ENCODE measurements at places on chromosomes 4 and X. TPM values are rescaled to one million over a fixed set of nuclear protein-coding genes. Genes with fewer than 3 reads are reported as not detected.

DNA sequence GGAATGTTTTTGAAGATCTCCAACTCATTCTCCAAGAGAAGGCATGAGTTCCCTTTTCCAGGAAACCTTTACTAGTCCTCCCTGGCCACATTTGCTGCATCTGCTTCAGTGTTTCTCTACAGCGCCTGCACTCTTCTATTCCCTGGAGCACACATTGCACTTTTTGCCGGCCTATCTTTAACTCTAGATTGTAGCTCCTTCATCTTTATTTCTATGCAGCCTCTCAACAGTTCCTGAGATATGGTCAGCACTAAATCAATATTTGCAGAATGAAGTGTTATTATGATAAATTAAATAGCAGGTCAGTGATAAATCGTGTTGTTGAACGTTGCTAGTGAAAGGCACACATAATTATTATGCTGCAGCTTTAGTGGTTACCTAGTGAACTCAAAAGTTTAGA, 88.3 kb downstream of the VCX3A start:
- no peak for DNase-seq

DNA sequence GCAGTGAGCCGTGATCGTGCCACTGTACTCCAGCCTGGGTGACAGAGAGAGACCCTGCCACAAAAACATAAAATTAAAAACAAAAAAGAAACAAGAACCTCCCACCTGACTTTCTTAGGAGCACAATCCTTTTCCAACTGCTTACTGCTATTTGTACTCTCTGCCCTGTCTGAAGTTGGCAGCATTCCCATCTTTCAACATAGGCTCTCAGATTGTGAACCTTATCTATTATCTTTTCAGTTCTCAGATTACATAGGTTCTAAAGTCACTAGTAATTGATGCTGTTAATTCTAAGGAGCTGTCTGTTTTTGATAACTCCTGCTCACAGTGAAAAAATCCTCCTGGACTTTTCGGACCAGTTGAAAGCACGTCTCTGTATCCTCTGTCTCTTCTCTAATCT, 812.2 kb upstream of the CT83 start:
- no peak for DNase-seq

DNA sequence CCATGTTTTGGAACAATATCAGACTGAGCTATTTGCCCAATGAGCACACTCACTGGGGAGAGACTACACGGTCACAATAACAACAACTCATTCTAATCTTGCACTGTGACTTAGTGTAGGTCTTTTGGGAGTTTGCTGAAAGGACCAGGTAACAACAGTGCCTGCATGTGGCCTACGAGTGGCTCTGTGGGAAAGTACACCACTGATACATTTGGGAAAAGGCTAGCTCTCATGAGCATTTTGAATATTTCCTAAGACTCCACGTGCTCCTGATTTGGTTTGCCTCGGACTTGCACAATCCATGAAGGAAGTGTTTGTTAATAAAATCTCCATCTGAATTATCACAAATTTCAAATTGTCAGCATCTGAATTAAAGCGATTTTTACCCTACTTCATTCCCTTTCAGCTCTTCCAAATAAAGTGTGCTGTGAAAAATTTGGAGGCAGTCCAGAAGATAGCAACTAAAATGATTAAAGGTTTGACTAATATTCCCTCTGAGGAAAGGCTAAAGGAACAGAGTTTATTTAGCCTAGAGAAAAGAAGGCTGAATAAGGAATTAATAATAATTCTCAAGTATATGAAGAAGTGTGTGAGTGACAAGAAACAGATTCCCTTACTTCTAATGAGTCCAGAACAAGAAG, 406.4 kb downstream of the PPARGC1A start:
- no peak for DNase-seq

DNA sequence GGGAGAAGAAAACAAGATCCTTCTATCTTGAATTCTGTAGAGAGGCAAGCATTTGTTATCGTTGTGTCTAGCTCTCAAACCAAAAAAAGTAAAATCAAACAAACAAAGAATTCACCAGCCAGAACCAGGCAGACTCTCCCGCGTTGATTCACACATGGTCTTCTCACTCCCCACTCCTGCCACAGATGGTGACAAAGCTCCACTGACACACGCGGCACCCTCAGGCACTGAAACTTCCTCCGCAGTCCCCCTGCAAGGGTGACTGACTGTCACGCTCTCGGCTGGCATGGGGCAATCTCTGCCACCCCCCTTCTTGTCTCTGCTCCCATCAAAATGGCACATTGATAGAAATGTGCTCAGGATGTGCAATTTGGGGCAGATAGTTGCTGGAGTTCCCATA, 304.9 kb downstream of the DHX15 start:
- DNase-seq = peak; percentile 2

DNA sequence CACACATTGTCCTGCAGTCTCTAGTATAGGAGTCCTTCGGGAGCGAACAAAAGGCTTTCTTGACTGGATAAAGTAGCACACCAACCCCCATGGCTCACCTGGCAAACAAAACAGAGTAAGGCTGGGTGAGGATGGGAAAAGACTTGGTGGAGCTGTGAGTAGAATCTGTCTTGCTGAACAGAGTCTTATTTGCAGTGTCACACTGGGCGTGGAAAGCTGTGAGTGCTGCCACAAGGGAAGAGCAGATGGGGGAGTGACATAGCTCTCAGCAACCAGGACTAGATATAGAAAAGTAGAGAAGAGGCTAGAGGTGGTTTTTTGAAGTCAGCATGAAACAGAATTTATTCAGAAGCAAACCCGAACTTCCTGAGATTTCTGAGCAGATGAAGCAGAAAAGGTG, 137.2 kb upstream of the ESX1 start:
- DNase-seq = no peak

DNA sequence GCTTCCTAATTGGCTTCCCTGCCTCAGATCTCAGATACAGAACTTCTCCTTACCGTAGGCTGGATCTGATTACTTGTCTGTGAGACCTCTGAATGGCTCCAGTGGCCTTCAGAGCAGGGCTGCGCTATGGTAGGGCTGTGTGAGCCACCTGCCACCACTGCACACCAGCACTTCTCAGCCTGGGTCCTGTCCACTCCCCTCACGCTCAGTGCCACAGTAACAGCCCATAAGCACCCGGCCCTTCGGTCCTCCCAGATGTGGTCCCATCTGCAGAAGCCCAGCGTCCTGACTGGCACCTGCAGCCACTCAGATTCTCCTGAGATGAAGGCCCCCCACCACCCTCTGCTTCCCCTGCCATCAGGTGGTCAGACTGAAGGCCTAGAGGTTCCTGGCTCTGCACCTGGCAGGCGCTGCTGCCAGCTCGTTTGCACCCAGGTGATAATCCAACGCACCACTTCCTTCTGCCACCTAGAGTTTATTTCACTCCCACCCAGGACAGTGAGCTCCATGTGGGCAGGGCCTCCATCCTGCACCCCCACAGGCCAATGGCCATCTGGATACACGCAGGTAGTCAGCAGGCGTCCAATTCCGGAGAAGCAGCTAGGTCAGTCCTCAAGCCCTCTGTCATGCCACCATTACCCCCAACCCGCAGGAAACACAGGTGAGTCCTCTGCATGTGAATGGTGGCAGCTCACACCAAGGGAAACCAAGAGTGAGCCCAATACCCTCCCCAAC, 5.4 kb downstream of the WDR1 start:
- DNase-seq = no peak

- no peak for DNase-seq
Observed at GRCh38 chrX:108148524-108148923, 56.9 kb downstream of the ATG4A start.

GRCh38 chr4:114264877-114265291, 285.4 kb upstream of the ARSJ start:
- no peak for DNase-seq

GRCh38 chr4:10962246-10962645, 277.7 kb upstream of the CLNK start:
- no peak for DNase-seq

GRCh38 chr4:138728566-138728965, 287.0 kb upstream of the NOCT start:
- DNase-seq = no peak

- DNase-seq = no peak
Observed at GRCh38 chr4:90958256-90958895, 831.2 kb downstream of the CCSER1 start.

DNA sequence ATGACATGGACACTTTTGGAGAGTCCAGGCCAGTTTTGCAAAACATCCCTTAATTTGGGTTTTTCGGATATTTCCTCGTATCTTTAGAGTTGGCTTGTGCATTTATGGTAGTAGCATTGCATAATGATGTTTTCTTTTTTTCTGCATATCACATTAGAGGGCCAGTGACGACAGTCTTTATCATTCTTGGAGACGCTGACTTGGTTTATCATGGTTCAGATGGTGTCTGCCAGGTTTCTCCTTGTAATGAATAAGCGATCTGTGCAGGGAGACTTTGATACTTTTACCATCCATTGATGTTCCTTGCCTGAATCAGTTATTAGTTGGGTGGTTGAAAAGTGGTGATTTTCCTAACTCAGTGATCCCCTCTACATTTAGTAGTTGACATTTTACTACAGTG, 46.6 kb downstream of the KIAA0232 start:
- no peak for DNase-seq

DNA sequence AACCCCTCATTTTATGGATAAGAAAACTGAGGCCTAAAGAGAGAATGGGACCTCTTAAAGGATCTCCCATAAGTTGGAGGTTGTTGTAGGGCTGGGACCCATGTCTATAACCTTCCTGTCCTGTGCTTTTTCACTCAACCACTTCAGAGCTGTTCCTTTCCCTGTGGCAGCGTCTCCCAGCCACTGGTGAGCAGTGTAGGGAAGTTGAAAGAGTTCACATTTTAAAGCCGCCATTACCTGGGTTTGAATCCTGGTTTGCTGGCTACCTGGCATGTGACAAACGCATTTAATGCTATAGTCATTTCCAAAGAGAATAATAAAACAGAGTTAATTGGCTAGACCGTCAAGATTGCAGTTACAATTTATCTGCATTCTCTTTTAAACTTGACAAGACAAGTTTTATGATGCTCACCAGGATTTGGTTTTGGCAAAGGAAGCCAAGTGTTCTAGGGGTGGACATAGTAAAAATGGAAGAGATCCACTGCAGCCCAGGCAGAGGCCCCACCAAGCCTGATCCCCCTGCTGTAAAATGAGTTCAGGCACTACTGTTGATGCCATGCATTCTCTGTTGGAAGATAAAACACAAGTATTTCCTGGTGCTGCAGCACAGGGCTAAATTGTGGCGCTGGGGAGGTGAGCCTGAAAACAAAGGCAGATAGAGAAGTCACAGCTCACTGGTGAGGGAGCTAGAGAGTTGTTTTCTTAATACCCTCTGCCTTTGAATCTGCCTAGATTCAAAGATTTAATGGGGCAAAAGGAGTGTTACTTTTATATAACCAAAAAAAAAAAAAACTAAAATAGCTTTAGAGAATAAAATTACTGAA, 218.7 kb downstream of the NWD2 start:
- no peak for DNase-seq

GRCh38 chr4:186765138-186765537, 41.5 kb upstream of the FAT1 start:
- DNase-seq = no peak

DNA sequence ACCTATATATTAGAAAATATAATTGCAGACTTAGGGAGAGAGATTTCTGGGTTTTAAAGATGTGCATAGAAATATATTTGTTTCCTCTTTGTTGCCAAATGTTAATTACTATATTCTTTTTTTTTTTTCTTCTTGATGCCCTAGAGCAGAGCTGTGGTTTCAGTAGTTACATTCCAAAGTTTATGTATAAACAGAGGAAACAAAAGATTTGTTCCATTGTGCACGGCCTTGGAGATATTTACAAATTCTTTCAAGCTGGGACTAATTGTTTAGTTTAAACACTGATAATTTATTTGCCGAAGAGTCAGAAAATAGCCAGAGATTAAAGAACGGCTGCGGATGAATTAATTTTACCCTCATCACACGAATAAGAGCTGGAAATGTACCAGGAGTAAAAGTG, 85.1 kb downstream of the USP46 start:
- DNase-seq = no peak

- no peak for DNase-seq
Observed at GRCh38 chr4:24266951-24267722, 317.2 kb downstream of the DHX15 start.

DNA sequence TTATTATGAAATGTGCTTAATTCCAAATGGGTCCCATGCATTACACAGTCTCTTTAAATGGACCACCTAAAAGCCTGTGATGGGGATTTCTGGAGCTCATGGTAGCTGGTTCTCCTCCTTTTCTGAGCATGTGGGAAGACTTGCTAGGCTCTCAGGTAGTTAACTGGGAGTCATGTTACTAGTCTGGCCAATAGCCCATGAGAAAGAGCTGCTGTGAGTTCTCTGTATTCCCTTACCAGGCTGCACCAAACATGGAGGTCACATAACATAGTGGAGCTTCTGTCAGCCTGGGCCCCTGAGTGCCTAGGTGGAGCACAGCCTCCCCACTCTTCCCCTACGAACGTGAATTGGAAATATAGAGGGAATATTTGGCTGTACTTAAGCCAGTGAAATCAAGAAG, 198.4 kb downstream of the MAML3 start:
- no peak for DNase-seq

GRCh38 chr4:93842601-93843252, 14.2 kb downstream of the ATOH1 start:
- DNase-seq = no peak

DNA sequence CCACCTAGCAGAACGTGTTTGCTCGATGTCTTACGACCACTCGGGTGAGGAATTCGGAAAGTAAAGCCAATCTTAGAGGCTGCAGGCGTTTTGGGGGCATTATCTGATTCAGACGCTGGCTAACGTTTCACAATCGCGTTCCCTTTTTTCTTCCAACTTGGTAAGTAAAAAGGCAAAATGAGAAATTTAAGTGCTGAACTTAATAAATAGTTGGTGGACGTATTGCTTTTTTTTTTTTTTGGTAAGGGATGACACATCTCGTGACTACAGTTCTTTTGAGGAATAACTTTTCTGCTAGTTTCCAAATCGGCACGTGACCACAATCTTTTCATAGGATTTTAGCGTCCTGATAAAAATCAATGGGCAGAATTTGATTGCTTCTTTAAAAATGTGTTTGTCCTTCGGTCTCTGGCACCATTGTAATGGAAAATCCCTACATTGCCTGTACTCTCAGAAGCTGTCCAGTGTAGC, 848 bp downstream of the RAB9A start:
- DNase-seq = no peak

DNA sequence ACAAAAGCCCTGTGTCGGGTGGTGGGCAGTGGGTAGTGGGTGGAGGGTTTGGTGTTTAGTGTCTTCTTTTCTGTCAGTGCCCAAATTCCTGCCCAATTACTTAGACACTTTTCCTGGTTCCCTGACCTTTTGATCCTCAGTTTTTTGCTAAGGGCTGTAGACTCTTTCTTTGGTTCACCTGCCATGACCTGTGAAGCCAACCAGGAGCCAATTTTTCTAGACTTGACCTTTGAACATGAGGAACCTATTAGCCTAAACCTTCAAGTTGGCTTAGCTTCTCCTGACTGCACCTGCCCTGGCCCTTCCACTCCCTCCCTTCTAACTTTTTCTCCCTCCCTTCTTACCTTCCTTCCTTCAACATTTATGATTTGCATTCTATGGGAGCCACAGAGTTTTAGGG, 94.5 kb downstream of the MID1IP1 start:
- no peak for DNase-seq

Gene TLR6
- total RNA-seq = 1.9 TPM

Gene CTAG1B
- total RNA-seq = not detected

Gene PPM1K
- 125 TPM for total RNA-seq

Gene GC
- total RNA-seq = 0.31 TPM

Gene TKTL2
- total RNA-seq = 0.47 TPM

Gene CNKSR2
- 200 TPM for total RNA-seq

All from occipital lobe (tissue), 3 donors.